ENCODE measurements at places on chromosomes 2 and 18. TPM values are rescaled to one million over a fixed set of nuclear protein-coding genes. Genes with fewer than 3 reads are reported as not detected.

GRCh38 chr18:79377187-79377891 lies 18.4 kb upstream of the NFATC1 start:
- no peaks in the 10 kb centered on the region for H3K36me3 ChIP-seq
- no peak for DNase-seq
- no peak overlapping the region for H3K4me3 ChIP-seq
- H3K27ac ChIP-seq: no peak overlapping the region
- peaks cover 5% of the 10 kb centered on the region for H3K4me1 ChIP-seq
- H3K27me3 ChIP-seq: no peaks in the 10 kb centered on the region

DNA sequence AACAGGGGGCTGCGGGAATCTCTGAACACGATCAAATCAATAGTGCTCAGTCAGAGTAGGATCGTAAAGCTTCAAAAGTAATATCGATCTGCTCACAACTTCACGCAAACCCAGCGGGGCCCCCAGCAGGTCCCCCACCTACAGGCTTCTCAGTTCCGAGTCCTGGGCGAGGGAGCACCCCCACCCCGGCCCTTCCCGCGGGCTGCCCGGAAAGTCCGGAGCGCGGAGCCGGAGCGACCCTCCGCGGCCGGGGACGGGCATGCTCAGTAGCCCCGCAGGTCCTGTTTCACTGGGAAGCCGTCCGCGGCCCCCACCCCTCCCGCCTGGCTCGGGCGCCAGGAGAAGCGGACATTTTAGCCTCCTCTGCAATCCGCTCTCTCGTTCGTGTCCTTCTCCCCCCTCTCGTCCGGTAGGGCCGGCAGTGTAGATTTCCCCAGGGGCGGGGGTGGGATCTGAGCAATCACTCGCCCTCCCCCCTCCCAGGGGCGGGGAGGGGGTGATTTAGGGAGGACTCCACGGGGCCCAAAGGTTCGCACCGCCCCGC lies 3.3 kb upstream of the SPRED2 start:
- peak overlapping the region; percentile 93 for H3K27ac ChIP-seq
- H3K27me3 ChIP-seq: no peaks in the 10 kb centered on the region
- peaks cover 27% of the 10 kb centered on the region for H3K4me1 ChIP-seq
- H3K4me3 ChIP-seq: peak overlapping the region; percentile 76

AMER3 gene
- total RNA-seq: not detected

DNA sequence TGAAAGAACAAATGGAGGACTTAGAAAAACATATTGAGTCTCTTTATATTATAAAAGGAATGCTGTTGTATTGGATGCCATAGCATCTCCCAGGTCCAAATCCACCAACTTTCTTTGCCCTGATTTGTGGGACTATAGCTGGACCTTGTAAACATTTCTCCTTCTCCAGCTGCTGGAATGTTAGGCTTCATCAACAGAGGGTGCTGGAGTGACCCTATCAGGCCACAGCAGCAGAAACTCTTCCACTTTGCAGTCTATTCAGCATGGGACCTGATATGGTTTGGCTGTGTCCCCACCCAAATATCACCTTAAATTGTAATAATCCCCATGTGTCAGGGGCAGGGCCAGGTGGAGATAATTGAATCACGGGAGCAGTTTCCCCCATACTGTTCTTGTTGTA lies 138.4 kb upstream of the ARL4C start:
- H3K27me3 ChIP-seq: no peaks in the 10 kb centered on the region
- no peak for DNase-seq
- no peak overlapping the region for H3K4me3 ChIP-seq
- no peaks in the 10 kb centered on the region for H3K4me1 ChIP-seq
- no peak overlapping the region for H3K27ac ChIP-seq

- no peaks in the 10 kb centered on the region for H3K4me1 ChIP-seq
- no peak overlapping the region for H3K27ac ChIP-seq
- H3K36me3 ChIP-seq: no peaks in the 10 kb centered on the region
- no peaks in the 10 kb centered on the region for H3K27me3 ChIP-seq
- no peak overlapping the region for H3K4me3 ChIP-seq
Observed at GRCh38 chr18:79047556-79048244, 21.5 kb upstream of the ATP9B start.

FBXO15 gene
- 1.1 TPM for total RNA-seq

ACMSD gene
- total RNA-seq: not detected

DNA sequence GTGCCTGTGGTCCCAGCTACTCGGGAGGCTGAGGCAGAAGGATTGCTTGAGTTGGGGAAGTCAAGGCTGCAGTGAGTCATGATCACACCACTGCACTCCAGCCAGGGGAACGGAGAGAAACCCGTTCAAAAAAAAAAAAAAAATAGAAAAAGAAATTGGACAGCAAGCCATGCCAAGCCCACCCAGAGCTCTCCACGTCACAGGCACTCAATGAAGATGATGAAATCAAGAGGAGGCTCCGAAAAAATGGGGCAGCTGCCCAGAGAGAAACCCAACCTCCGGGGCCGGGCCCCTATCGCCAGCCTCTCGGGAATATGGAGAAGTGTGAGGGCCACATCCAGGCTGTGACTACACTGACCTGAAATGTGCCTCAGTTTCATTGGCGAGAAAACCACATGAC lies 40.0 kb downstream of the BIN1 start:
- H3K36me3 ChIP-seq: no peaks in the 10 kb centered on the region
- H3K27me3 ChIP-seq: no peaks in the 10 kb centered on the region
- H3K27ac ChIP-seq: no peak overlapping the region
- H3K4me3 ChIP-seq: no peak overlapping the region
- peaks cover 57% of the 10 kb centered on the region for H3K4me1 ChIP-seq

FBLN7 gene
- total RNA-seq: 0.34 TPM

DNA sequence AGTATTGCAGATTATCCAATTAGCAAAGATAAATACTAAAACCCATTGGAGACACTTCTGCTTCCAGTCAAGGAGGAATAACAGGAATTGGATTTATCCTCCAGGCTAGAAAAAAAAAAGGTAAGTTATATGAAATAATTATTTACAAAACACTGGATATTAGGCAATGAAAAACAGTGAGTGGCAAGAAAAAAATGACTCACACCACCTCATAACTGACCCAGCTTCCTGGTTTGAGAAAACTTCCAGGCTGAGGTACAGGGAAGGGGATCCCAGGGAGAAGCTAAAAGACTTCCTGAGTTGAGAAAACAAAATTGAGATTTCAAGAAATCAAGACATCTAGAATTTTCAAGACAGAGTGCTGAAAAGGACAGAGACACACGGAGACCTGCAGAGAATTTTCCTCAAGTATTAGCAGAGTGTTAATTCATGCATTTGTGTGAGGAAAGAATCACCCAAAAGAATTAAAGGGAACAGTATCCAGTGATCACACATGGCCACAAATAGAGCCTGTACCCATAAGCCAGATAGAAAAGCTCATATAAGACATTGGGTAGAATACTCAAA lies 17.4 kb downstream of the SRD5A2 start:
- no peaks in the 10 kb centered on the region for H3K4me1 ChIP-seq
- H3K36me3 ChIP-seq: no peaks in the 10 kb centered on the region
- H3K4me3 ChIP-seq: no peak overlapping the region
- H3K27me3 ChIP-seq: peaks cover 12% of the 10 kb centered on the region
- no peak for DNase-seq

GRCh38 chr18:13730481-13730880 lies 4.0 kb downstream of the RNMT start:
- H3K36me3 ChIP-seq: peaks cover 17% of the 10 kb centered on the region
- 0 out of 2 replicates have a peak, but pooled peaks cover 4% of the 10 kb centered on the region for H3K4me1 ChIP-seq
- H3K4me3 ChIP-seq: no peak overlapping the region
- no peak overlapping the region for H3K27ac ChIP-seq
- DNase-seq: no peak

DNA sequence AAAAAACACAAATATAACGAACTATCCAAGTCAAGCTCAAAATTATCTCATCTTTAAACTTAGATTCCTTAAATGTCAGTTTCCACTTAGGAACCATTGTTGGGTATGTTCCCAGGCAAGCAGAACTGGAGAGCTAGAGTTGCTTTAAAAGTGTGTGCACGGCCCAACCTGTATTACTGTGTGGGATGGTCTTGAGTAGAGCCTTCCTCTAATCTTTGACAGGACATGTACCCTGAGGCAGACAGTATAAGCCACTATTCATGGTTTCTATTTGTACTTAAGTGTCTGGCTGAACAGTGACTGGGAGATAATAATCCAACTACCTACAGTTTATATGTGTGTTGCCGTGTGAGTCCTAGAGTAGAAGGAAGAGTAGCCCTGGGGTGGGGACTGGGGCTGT lies 239.7 kb downstream of the GPD2 start:
- H3K27me3 ChIP-seq: no peaks in the 10 kb centered on the region
- DNase-seq: no peak
- no peaks in the 10 kb centered on the region for H3K36me3 ChIP-seq
- H3K27ac ChIP-seq: no peak overlapping the region

AGXT gene
- total RNA-seq: 0.34 TPM
